ENCODE measurements at places on chromosomes 4 and X.

GRCh38 chr4:113273721-113274220, 224.3 kb downstream of the ANK2 start:
- DNase-seq: no peak

DNA sequence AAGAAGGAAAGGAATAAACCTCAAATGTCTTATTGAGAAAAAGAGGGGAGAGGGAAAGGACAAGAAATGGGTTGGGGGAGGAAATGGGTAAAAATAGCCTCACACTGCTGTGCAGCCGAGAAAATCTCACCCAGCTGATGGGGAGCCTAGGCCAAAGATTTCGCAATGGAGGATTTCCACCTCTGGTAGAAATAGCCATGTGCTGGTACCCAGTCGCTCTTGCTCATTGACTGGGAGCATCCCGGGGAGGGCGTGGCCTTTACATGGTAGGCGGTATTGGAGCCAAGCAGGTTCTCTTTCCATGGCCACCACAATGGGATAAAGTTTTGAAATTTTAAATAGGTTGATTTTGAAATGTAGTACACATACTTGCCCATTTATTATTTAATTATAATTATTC, 255.1 kb upstream of the LDB2 start:
- no peak for DNase-seq

DNA sequence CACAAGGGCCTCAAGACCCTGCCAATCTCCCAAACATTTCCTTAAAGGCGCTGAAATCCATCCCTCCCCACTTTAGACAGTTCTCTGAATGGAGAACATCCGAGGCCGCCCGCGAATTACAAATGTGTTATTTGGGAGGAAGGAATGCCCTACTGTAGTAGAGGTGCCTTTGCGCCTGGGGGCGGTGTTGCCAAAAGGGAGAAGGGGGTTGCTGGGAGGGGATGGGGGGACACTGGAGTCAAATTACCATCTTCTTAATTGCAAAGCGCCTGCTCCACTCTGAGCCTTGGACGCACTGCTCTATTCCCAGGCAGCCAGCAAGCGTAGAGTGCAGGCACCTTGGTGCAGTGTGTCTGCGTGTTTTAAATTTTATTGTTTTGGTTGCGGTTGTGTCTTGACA, 2.7 kb downstream of the TMEM255A start:
- no peak for DNase-seq

- no peak for DNase-seq
Measured at GRCh38 chr4:150021483-150021882, 56.8 kb upstream of the DCLK2 start.

DNA sequence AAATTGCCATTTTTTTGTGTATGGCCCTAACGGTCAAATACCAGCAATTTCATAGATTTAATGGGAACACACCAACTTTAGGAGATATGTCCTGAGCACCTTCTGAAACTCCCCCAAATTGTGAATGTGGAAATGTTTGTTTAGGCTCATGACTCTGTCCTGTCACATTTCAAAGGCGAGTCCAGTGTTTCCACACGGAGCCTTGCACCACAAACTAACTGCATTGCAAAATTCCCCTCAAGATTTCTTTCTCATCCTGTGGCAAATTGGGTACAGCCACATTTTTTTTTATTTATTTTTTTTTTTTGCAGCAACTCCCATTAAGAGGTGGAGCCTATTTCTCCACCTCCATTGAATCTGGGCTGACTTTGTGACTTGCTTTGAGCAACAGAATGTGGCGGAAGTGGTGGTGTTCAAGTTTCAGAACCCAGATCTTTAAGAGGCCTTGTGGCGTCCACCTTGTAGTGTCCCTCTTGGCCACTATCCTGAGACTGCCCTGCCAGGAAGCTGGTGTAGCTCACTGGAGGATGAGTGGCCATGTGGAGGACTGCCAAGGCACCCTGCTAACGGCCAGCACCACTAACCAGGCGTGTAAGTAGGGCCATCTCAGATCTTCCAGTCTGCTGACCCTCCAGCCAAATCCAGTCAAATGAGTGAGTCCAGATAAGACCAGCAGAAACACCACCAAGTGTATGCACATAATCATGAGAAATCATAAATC, 172.4 kb upstream of the SCML1 start:
- no peak for DNase-seq

GRCh38 chr4:98434816-98435215, 173.6 kb downstream of the RAP1GDS1 start:
- no peak for DNase-seq

GRCh38 chr4:23234018-23234417, 541.3 kb downstream of the GBA3 start:
- DNase-seq: no peak

DNA sequence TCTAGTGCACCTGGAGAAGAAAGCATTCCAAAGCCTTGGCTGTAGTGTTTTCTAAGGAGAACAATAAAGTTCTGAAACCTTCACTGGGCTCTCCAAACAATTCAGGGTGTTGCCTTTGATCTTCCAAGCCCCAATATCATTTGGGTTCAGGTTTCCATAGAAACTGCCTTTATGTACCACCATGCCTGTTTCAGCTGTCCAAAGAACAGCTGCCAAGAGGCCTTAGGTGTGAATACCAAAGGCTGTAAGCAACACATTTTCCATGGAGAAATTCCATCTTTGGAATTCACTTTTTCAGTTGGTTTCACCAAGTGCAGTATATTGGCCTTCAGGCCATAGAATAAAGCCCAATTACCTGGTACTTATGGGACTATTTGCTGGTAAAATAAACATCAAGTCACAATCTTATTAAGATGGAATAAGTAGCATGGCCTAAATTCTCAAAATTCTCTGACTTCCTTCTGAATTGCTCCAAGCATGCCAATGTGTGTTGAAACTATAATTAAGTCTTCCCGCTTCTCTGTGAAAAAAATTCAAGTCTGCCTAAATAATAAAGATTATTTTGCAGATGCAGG, 61.9 kb downstream of the COX18 start:
- no peak for DNase-seq

DNA sequence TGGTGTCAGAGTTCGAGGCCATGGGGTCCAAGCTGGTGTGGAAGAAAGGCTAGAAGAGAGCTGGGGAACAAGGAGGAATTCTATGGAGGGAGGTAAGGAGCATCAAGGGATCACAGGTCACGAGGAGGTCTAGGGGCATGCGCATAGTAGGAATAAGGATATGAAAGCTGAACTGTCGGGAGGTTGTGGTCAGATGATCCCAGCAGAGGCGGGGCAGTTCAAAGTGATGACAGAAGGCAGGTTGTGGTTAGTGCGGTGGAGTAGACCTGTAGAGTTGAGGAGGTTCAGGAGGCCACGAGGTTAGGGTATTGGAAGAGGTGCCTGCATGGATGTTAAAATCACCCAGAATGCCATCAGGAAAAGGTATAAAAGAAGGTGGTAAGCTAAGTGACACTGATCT, 156.3 kb downstream of the TMEM164 start:
- no peak for DNase-seq

DNA sequence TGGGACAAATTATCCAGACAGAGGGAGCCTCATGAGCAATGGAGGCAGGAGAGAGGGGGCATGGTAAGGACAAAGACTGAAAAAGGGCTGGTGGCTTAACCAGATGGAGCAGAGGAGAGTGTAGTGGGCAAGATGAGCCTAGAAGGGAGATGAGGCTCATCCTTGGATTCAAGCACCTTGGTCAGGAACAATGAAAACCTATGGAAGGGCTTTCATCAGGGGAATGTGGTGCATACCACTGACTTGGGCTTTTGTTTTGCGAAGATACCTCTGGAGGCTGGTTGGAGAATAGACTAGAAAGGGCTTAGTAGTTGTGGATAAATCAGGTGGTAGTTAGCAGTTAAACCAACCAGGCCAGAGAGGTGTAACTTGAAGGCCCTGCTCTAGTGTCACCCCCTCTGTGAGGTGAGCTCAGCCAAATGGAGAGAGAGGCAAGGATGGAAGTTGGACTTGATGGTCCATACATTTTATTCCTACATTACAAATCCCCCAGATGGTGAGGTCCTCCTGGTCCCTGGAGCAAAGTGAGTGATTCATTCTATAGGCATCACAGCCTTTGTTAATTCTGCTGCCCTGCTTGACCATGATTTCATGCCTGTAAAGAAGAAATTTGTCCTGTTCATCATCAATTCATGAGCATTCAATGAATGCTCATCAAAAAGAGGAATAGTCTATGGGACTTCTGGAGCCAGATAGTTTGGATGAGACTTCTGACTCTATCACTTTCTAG, 264.8 kb upstream of the IGFBP7 start:
- no peak for DNase-seq

- DNase-seq: peak; percentile 45
Measured at GRCh38 chrX:132491191-132491590, 2.4 kb upstream of the MBNL3 start.

DNA sequence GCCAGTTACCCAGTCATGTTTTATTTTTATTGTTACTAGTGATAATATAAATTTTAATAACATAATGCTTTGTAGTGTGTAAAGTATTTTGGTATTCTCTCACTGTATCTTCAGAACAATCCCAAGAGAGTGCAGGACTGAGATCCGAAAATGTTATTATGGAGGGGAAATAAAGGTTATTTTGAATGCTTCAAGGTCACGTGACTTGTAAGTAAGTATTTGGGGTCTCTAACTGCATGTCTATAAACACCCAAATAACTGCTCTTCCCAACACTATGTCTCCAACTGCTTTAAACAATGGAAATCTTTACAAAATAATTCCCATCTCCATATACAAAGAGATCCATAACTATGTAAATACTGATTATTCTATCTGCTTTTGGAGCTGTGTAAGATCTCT, 302.2 kb downstream of the LDB2 start:
- no peak for DNase-seq

GRCh38 chr4:54783402-54784110, 125.8 kb downstream of the KIT start:
- DNase-seq: no peak

- DNase-seq: peak; percentile 93
Measured at GRCh38 chr4:182881914-182882313, 35.3 kb downstream of the DCTD start.

DNA sequence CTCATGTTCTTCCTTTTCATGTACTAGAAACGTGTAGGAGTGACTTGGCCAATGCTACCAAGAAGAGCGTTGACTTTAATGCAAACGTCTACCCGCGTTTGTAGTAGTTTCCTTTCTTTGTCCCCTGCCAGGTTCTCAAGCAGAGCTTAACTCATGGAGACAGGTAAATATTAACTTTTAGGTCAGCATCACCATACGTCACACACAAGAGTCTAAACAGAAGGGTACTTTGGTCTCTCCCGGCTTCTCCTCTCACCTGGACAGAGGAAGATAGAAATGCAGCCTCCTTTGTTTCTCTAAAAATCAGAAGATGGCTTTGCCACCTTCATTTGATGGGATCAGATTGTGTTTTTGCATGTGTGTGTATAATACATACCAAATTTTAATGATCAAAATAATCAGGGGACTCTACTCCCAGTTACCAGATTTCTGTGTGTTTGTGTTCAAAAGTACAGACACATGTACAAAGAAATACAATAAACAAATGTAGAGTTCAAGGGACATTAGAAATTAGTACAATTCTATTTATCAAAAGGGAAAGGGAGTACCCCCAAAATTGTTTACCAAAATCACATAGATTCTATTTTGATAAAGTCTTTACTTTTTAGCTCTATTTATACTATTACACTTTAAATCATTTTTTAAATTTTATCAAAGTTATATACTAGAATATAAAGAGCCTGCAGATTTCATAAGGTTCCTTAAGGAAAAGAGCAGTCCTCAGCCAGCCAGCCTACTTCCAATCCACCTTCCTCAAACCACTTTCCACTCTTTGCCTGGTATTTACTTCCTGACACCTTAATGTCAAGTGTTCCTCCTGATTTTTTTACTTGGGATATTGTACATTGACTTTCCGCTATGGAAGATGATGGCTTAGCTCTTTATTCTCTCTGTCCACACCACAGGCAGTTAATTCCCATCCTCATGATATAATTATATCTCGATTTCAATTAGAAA, 195.5 kb downstream of the RELL1 start:
- DNase-seq: no peak

DNA sequence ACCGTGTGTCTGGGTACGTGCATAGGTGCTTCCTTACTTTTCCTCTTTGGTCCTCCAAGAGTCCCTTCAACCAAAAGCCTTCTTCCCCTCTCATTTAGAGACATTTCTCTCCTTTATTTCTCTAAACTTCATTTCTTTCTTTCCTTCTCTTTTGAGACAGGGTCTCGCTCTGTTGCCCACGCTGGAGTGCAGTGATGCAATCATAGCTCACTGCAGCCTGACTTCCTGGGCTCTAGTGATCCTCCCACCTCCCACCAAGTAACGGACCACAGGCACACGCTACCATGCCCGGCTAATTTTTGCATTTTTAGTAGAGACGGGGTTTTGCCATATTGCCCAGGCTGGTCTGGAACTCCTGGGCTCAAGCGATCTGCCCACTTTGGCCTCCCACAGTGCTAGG, 42.2 kb downstream of the ACOX3 start:
- DNase-seq: no peak

GRCh38 chr4:60737858-60738257, 462.3 kb upstream of the ADGRL3 start:
- DNase-seq: no peak

- peak; percentile 46 for DNase-seq
Measured at GRCh38 chr4:116358633-116359222, 726.6 kb downstream of the TRAM1L1 start.

DNA sequence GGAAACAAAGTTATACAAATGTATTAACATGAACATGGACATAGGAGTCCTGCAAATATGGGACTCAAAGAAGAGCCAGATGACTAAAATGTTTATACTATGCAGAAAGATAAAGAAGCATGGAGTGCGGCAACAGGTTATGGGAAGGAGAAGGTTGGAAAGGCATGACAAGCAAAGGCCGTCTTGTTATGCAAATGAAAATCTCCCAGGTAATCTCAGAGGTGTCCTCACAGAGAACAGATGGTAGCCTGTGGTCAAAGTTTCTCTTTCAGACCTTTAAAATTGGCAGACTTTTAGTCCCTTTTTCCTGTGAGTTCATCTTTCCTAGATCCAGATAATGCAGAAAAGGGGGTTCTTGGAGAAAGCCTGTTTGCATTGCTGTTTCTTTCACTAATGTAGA, 116.4 kb upstream of the BEND4 start:
- no peak for DNase-seq

- DNase-seq: no peak
Measured at GRCh38 chrX:55867181-55867651, 149.7 kb downstream of the RRAGB start.

DNA sequence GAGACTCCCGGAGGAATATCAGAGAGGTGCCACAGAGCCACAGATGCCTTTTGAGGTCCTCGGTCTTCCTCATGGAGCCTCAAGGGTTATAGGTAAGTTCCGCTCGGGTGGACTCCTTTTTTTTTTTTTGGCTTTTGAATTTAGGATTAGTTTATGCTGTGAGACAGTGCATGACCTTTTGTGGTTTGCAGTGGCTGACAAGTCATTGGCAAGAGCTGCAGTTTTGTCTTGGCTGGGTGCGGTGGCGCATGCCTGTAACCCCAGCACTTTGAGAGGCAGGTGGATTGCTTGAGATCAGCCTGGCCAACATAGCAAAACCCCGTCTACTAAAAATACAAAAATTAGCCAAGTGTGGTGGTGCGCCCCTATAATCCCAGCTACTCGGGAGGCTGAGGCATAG, 4.5 kb upstream of the GRSF1 start:
- DNase-seq: no peak

All from NCI-H146 (cell line).